RPMI7951 (cell line): ENCODE measurements at places on chromosomes 1 and 21. TPM values are rescaled to one million over a fixed set of nuclear protein-coding genes. Genes with fewer than 3 reads are reported as not detected.

Gene SPRR3
- not detected in 2 replicates for total RNA-seq

Gene CMPK1
- total RNA-seq = 137 and 168 TPM in 2 replicates

Gene APOBEC4
- total RNA-seq = not detected in 2 replicates

GRCh38 chr1:36284517-36284916 is 21.7 kb upstream of the SH3D21 start:
- DNase-seq = no peak

DNA sequence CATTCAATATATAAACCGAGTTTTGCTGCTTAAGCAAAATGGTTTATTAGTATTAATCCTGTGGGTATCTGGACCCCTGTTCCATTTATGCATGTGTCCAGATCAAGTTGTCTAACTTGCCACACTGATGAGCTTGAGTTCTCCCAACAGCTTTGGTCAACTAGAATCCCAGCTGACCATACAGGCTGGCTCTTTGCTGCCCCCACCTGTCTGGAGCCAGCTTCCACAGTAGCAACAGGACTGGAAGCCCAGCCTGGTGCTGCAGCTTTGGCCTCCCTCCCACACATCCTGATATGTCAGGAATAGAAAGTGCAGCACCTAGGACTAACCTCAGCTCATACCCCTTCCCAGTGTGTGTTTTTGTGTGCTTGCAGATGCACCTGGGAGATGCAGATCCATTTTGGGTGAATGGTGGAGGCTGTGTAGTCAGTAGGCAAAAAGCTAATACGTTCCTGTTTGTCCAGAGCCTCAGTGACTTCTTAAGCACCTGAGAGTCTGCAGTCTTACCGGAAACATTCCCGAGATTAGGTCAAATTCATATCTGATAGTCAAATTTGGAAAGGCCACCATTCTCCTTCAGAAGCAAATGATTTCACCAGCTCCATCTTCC is 40.9 kb upstream of the BEND5 start:
- DNase-seq = peak; percentile 54

GRCh38 chr1:165738794-165739193 is 29.9 kb downstream of the TMCO1 start:
- DNase-seq = no peak
